ENCODE measurements at places on chromosomes 16 and 17.
A peak's percentile ranks its signal among the peaks of the same experiment; 100 is the strongest.

GRCh38 chr16:86061721-86062120 lies 162.8 kb downstream of the IRF8 start:
- no peak for DNase-seq

DNA sequence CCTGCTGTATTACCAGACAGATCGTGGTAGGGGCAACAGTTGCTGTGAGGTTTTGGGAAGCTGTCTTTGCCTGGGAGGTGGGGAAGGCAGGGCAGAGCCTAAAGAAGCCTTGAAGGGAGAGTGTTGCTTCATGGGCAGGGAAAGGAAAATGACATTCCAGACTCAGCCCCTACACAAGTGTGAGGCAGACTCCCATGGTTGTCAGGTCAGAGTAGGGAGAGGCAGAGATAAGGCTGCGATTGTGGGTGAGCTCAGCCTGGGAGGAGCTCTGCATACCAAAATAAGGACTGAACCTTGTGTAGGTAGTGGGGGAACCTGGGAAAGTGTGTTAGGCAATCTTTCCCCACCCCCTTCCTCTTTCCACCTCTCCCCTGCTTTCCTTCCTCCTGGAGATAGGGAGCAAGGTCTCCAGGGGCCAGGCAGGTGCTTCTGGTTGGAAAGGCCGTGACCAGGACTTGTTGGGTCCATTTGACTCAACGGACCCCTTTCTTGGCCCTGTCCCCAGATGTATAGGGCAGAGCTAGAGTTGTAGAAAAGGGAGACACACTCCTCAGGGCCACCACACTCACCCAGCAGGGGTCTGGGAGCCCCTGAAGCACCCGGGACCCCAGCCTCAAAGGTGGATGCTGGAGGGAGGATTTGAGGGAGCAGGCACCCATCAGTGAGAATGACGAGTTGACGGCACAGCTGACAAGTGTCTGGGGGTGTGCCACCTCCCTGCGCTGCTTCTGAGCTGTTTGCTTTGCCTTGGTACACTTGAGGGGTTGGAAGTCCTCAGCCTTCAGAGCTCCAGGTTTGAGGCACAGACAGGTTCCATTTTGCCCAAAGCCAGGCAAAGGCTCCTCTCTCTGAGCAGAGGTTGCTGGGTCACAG lies 18.5 kb upstream of the TOB1 start:
- DNase-seq = no peak

GRCh38 chr16:19458722-19459379 lies 41.2 kb downstream of the TMC5 start:
- DNase-seq = no peak

GRCh38 chr16:23504076-23504452 lies 6.2 kb downstream of the GGA2 start:
- DNase-seq = peak; percentile 24

DNA sequence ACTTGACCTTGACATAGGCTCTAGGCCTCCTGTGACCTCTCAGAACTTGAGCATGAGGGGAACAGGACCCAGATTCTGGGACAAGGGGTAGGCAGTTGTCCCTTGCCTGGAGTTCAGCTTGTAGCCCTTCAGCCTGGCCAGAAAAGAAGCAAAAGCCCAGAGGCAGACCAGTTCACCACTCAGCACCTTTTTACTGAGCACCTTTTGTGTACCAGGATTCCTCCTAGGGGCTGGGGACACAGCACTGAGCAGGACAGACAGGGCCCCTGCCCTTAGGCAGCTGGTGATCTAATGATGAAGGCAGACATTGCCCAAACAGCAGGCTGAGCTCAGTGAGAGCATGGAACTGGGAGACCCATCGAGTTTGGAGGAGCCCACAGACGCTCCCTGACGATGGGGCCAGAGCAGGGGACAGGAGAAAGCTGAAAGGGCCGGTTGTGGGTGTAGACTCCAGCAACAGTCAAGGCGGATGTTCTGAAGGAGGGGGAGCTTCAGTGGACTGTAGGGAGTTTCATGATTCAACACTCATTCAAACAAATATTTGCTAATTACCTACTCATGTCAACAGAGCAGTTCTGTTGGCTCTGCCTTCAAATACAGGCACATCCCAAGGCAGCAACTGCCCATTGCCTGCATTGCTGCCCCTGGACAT lies 32.0 kb downstream of the SBK1 start:
- DNase-seq = no peak

- no peak for DNase-seq
Measured at GRCh38 chr17:16820161-16820877, 130.3 kb downstream of the CCDC144A start.

GRCh38 chr17:6755731-6756184 lies at the start of gene XAF1:
XAF1 (plus strand) TSS chr17:6756046; CDS start chr17:6756079, 33 bp downstream.
- DNase-seq = peak; percentile 66

DNA sequence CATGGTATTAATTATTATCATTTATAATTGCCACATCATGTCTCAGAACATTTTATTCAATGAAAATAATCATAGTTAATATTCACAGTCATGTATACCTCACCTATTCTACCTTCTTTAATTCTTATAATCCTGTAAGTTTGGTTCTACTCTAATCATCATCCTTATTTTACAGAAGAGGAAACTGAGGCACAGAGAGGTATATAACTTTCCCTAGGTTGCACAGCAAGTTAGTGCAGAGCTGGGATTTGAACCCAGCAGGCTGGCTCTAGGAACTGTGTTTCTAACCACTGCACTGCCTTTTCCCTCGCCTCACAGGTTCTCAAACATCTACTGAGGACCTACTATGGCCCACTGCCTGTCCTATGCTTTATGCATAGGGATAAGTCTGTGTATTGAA lies 32.7 kb downstream of the WSB1 start:
- no peak for DNase-seq

DNA sequence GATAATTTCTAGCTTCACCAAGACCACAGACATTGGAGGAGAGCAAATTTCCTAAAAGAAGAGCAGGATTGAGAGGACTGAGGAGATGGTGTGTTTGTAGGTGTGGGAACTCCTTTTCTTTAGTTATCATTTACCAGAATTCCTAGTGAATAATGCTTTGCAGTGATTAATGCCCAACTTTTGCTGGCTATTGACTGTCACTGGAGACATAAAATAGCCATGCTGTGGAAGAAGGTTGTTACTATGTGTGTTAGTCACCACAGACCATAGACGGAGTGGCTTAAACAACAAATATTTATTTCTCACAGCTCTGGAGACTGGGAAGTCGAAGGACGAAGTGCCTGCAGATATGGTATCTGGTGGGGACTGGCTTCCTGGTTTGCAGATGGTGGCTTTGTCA lies 179.1 kb downstream of the SHISA9 start:
- DNase-seq = no peak

GRCh38 chr17:44222112-44222869 lies 2.8 kb upstream of the UBTF start:
- DNase-seq = peak; percentile 78

- DNase-seq = peak; percentile 94
Measured at GRCh38 chr16:70703041-70703834, 17.4 kb upstream of the MTSS2 start.

DNA sequence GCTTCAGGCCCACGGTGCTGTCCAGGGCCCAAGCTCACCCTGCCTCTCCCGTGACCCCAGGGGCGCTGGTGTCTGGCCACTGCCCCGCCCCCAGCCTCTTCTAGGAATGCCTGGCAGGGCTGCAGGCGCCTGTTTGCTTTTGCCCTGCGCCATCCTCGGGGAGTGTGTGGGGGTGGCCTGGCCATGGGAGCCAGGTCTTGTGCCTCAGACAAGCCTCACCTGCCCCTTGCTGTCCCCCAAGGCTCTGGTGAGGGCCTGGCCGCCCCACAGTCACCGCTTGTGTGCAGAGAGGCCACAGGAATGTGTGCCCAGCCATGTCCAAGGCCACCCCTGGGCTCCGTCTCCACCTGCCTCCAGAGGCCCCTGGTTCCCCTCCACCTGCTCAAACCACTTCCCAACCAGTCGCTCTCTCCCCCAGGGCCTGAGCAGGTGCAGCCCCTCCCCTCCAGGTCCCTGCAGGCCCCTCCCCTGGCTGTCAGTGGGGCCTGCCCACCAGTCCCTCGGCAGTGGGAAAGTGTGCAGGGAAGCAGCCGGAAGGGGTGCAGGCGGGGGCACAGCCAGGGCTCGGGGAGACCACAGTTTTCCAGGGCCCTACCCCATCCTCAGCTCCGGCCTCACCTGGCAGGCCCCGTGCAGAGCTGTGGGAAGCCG lies 841 bp upstream of the IGFALS start:
- no peak for DNase-seq

DNA sequence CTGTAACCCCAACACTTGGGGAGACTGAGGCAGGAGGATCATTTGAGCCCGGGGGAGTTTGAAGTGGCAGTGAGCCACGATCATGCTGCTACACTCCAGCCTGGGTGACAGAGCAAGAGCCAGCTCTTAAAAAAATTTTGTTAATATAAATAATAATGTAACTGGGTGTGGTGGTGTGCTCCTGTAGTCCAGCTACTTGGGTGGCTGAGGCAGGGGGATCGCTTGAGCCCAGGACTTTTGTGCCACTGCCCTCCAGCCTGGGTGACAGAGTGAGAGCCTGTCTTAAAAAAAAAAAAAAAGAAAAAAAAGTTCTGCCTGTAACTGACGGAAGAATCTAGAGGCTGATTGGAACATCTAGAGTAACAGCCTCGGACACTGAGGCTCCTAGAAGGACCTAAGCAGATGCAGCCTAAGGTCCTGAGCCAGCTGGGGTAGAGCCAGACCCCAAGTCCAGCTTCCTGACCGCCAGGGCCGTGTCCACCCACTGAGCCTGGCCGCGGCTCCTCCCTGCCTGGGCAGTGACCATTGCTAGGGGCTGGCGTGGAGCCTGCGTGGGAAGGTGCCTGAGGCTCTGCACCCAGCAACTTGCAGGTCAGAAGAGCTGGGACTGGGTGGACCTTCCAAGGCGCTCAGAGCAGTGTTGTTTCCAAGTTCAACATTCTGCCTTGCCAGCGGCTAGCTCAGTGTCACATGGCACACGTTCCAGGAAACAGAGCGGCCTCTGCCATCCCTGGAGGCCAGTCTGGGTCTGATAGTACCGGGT lies 209.4 kb upstream of the CIBAR2 start:
- DNase-seq = peak; percentile 98

GRCh38 chr16:67967183-67967957 lies 1.1 kb downstream of the SLC12A4 start:
- peak; percentile 45 for DNase-seq

- peak; percentile 29 for DNase-seq
Measured at GRCh38 chr17:81831957-81832607, 1.0 kb downstream of the MCRIP1 start.

- DNase-seq = no peak
Measured at GRCh38 chr17:68238871-68239253, 9.0 kb upstream of the AMZ2 start.

- DNase-seq = no peak
Measured at GRCh38 chr17:75901727-75902126, 3.0 kb downstream of the MRPL38 start.

DNA sequence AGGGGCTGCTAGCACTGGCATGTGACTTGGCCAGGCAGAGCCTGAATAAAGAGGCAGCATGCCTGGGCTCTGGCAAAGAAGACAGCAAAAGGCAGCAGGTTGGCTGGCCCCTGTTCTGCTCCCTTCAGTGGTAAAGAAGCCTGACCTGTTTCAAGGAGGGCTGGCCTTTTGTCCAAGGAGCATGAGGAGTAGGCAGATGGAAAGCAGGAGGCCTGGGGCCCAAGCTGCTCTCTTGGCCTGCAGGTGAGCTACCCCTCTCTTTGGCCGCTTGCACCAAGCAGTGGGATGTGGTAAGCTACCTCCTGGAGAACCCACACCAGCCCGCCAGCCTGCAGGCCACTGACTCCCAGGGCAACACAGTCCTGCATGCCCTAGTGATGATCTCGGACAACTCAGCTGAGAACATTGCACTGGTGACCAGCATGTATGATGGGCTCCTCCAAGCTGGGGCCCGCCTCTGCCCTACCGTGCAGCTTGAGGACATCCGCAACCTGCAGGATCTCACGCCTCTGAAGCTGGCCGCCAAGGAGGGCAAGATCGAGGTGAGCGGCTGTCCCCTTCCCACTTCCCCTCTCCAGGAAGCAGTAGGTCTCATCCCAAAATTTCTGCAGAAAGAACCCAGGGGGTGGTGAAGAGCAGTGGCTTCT lies 8.0 kb downstream of the TRPV2 start:
- no peak for DNase-seq

GRCh38 chr17:66438101-66438500 lies 135.7 kb downstream of the PRKCA start:
- DNase-seq = no peak

- DNase-seq = no peak
Measured at GRCh38 chr16:89522287-89522686, 14.1 kb downstream of the SPG7 start.

- DNase-seq = no peak
Measured at GRCh38 chr17:49316889-49317675, 45.0 kb downstream of the ZNF652 start.

DNA sequence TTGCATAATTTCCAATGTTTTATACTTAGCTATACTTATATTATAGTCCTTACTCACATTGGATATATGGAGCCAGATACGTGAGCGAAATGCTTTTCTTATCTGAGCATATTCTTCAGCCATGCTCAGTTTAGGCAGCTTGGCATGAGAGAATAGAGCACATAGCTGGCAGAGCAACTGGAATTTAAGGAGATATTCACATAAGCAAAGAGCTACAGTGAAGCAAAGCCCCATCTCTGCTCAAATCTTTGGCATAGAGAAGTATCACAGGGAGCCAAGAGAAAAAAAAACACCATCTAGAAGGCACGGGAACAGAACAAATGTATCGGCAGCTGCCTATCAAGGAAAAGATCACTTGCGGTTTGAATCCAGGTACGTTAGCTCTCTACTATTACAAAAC lies 734.2 kb upstream of the KIF2B start:
- no peak for DNase-seq

- DNase-seq = peak; percentile 88
Measured at GRCh38 chr17:49016775-49017463, 19.7 kb downstream of the IGF2BP1 start.

- DNase-seq = no peak
Measured at GRCh38 chr16:22961206-22961605, 147.2 kb downstream of the HS3ST2 start.

- DNase-seq = no peak
Measured at GRCh38 chr16:7887316-7887715, 554.7 kb downstream of the RBFOX1 start.

DNA sequence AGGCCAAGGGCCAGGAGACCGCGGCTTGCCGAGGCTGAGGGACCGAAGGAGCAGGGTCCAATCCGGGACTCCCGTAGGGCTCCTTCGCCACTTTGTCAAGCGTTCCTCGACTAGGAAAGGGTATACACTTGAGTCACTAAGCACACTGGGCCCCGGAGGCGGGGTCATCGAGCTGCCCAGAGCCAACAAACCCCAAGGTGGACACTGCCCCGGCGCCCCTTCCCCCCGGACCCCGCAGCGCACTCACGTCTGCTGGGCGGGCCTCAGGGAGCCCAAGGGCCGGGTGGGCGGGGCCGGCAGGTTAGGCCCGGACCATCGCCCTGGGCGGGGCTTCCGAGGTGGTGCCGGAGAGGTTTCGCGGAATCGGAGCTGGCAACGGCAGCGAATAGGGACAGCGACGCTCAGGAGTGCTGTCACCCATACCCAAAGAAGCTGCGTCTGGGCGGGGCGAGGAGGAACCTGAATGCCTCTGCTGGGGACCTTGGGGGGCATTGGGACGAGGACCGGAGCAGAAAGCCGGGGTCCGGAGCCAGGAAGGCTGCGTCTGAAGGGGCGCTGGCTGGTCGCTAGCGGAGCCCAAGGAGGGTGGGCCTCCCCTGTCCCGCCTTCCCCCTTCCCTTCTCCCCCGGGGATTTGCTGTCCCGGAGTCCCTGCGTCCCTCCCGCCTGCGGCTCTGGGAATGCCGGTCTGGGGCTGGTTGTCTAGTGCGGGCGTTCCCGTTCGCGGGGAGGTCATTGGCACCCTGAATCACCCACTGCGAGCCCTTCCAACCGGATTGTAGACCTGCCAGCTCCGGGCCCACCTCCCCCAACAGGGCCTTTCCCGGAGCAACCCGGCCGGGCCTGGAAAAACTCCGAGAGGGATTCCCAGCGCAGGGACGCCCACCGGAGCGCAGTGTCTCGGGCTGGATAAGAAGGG lies 118.2 kb upstream of the SMURF2 start:
- no peak for DNase-seq
